ENCODE measurements at places on chromosomes 4 and X. TPM values are rescaled to one million over a fixed set of nuclear protein-coding genes. Genes with fewer than 3 reads are reported as not detected.

DNA sequence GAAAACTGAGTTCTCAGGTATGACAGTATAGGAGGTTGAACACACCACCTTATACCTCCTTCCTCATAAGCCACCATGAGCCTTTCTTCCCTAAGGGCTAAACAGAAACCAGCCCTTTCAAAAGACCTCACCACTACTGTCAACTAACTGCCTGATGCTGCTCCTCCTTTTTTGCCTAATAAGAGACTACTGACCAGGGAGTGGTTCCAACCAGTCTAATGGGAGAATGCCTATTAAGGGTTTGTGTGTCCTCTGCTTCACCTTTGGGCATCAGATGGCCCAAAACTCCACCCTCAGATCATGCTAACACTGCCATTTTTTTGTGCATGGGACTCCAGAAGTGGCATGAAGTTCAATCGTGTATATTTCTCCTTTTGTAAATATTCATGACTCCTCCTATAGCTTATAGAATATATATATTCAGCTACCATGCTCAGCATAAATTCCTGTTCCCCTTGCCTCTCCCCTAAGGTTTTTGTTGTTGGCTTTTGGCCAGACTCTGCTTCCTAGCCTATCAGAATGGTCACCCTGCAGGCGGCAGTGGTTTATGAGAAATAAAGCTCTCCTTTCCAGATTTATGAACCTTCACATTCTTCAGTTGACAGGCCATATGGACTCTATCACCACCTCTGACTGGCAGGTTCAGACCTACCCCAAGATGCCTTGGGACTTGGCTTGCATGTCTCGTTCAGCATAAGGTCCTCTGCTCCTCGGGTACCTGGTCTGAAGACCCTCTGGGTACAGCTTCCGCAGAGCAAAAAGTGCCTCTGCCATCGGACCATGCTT is 28.2 kb downstream of the FGFBP1 start:
- no peak for DNase-seq

GRCh38 chr4:26509681-26510333 is 19.5 kb upstream of the CCKAR start:
- no peak for DNase-seq

DNA sequence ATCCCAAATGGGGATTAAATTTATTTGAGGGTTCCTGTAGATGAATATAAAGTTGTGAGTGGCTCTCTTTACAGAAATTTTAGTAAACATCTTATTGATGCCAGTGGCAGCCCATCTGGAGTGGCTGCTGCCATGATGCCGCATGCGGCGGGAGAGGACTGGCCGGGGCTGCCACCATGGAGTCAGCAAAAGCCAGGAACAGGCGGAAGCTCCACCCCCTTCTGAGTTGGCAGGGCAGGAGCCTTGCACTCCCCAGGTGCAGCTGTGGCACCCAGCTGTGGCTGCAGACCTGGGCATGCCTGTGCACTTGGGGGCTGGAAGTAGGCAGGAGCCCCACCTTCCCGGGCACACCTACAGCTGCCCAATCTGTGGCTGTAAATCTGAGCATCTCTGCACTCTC is 92.3 kb downstream of the KCNIP4 start:
- DNase-seq = no peak

DNA sequence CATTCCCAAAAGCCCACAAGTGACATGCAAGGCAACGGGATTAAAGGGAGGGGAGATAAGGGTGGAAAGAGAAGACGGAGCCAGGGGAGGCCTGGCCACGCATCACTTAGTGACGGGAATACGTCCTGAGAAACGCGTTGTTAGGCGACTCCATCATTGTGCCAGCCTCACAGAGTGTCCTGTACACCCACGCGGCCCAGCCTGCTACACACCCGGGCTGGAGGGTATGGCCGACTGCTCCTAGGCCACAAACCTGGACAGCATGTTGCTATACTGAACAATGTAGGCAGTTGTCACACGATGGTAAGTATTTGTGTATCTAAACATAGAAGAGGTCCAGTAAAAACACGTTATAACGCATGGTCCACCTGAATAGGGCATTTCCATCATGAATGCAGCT is 23.4 kb downstream of the NSG1 start:
- no peak for DNase-seq

GRCh38 chr4:42672359-42673081 is 15.6 kb upstream of the ATP8A1 start:
- DNase-seq = no peak

- peak; percentile 58 for DNase-seq
Measured at GRCh38 chr4:157978680-157979361, 194.0 kb downstream of the GASK1B start.

DNA sequence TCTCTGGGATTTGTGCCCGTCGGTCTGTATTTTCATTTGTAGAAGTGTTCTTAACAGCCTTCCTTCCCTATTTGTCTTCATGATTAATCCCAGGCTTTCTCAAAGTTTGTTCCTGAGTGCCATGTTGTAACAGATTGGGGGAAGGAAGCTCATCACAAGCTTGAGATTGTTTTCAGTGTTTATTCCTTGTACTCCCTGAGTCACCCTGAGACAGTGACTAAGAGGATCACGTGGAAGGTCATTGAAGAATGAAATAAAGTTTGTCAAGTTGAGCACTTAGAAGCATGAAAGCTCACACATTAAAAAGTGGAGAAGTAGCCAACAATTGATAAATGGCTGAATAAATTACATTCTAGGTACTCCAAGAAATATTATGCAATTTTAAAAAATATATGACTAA is 153.5 kb upstream of the FAM241A start:
- DNase-seq = no peak

GRCh38 chr4:73653695-73654106 is 33.5 kb upstream of the RASSF6 start:
- peak; percentile 90 for DNase-seq

GRCh38 chr4:59727745-59728144 is 1472.4 kb upstream of the ADGRL3 start:
- no peak for DNase-seq

TEX11 gene
- total RNA-seq = not detected

KIAA1210 gene
- not detected for total RNA-seq

SPARCL1 gene
- not detected for total RNA-seq

MFAP3L gene
- 0.03 TPM for total RNA-seq

FGA gene
- not detected for total RNA-seq

IDUA gene
- 53.5 TPM for total RNA-seq

HS6ST2 gene
- total RNA-seq = not detected

PDGFRA gene
- total RNA-seq = not detected

NAP1L2 gene
- not detected for total RNA-seq

ARHGEF6 gene
- total RNA-seq = not detected

CFAP47 gene
- total RNA-seq = not detected

FBXL5 gene
- 31.0 TPM for total RNA-seq

VCX3A gene
- total RNA-seq = not detected

PFKFB1 gene
- not detected for total RNA-seq
